OCI-LY7 (cell line): ENCODE measurements at places on chromosomes 5 and 9.
A peak's percentile ranks its signal among the peaks of the same experiment; 100 is the strongest.

GRCh38 chr5:137231540-137231939, 267.6 kb downstream of the SPOCK1 start:
- DNase-seq, result no peak

DNA sequence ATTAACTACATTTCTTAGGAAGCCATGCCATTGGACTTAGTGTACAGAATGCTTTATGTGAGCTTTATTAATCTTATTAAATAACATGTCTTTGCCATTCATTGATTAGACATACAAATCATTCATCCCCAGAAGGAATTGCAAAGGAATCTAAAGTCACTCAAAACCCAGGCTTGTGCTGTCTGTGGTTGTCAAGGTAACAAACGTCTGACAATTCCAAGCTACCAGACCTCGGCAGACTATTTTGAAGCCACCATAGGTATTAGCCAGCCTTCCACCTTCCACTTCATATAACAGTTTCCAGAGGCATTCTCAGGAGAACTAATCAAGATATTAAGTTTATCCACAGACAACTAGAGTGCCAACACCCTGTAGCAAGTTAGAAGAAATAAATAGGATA, 135.2 kb upstream of the TUSC1 start:
- no peak for DNase-seq

DNA sequence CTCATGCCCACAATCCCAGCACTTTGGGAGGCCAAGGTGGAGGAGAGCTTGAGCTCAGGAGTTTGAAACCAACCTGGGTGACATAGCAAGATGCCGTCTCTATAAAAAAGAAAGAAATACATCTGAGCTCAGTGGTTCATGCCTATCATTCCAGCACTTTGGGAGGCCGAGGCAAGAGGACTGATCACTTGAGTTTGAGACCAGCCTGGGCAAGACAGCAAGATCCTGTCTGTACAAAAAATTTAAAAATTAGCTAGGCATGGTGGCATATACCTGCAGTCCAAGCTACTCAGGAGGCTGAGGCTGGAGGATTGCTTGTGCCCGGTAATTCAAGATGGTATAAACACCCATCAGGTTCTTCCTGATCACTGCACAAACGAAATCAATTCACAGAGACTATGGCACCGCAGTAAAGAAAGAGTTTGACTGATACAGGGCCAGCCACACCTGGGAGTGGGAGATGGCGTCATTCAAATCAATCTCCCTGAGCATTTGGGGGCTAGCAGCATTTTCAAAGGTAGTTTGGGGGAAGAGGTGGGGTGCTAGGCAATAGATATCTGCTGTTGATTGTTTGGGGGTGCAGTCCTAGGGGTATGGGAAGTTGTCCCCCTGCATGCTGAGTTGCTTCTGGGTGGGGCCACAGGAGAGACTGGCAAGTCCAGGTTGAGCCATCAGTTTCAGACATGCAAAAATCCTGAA, 169.2 kb downstream of the TTC39B start:
- DNase-seq, result no peak

DNA sequence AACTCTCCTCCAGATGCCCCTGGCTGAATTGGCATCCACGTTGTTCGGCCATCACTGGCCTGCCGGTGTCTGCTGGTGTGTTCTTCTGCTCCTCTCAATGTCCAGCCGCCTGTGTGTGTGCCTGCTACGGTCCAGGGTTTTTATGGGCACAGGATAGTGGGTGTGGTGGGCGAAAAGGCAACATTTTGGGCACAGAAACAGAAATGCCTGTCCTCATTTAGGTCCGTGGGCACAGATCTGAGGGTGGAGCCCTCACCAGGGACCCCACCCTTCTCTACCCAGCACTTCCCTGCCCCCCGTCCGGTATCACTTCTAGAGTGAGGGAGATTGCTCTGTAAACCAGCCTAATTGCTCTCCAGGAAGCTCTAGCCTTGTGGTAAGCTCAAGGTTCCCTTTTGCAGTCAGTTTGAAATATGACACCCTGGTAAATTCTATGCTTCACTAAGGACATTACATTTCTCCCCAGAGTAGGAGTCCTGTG, 410.1 kb downstream of the MAT2B start:
- DNase-seq, result peak; percentile 93

- no peak for DNase-seq
Measured at GRCh38 chr5:55714339-55714738, 2.2 kb upstream of the SLC38A9 start.

DNA sequence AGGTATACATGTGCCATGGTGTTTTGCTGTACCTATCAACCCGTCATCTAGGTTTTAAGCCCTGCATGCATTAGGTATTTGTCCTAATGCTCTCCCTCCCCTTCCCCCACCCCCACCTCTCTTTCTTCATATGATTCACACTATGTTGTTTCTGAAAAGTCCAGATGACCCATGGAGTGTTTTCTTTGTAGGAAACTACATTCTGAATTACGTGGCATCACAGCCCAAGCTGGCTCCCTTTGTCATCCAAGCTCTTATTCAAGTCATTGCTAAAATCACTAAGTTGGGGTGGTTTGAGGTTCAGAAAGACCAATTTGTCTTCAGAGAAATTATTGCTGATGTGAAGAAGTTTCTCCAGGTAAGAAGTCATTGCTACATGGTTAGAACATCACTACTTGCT, 30.4 kb downstream of the RANBP17 start:
- no peak for DNase-seq

DNA sequence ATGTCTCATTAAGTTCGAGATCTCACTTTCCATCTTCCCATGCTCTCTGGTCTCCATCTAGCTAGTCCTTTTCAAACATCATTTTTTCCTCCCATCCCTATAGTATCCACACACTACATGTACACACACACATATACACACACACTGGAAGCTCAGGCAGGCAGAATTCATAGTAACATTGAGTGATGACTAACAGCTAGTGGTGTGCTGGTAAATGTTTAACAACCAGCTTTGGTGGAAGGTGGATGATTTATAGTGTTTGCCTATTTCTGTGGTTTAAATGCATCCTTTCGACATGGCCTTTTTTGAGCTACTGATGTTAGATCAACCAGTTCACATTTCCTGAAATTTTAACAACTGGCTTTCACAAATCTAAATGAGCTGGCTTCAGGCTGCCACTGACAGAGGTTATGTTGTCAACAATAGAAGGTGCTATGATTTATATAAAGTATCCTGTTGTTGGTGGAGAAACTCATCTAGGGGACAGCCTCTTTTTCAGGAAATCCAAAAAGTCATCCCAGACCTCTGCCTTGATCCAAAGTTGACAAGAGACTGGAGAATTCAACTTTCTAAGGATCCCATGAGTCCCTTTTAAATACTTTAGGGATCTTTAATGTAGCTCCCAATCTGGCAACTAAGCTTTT, 117.8 kb downstream of the CCDC192 start:
- no peak for DNase-seq

GRCh38 chr9:126794441-126794840, 10.4 kb upstream of the ZBTB43 start:
- no peak for DNase-seq

GRCh38 chr5:133494923-133495246, 117.5 kb downstream of the FSTL4 start:
- DNase-seq, result no peak

GRCh38 chr5:164073081-164073480, 567.7 kb downstream of the MAT2B start:
- no peak for DNase-seq

DNA sequence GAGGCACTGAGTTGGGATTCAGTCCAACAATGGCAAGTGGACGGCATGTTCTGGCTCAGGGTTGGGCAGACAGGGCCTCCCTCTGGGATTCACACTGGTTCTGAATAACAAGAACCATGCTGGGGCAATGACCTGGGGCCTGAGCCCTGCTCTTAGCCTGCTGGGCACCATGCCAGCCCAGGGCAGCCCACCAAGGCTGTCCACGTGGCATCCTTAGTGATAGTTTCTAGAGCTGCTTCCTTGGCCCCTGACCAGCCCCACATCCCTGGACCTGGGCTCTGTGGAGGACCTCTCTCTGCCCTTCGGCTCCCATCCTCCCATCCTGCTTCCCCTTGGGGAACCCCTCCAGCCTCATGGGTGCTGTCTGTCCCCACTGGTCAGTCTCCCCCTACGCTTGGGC, 22.3 kb upstream of the OLFM1 start:
- DNase-seq, result no peak

- DNase-seq, result peak; percentile 67
Measured at GRCh38 chr9:385818-386398, 171.2 kb downstream of the DOCK8 start.

DNA sequence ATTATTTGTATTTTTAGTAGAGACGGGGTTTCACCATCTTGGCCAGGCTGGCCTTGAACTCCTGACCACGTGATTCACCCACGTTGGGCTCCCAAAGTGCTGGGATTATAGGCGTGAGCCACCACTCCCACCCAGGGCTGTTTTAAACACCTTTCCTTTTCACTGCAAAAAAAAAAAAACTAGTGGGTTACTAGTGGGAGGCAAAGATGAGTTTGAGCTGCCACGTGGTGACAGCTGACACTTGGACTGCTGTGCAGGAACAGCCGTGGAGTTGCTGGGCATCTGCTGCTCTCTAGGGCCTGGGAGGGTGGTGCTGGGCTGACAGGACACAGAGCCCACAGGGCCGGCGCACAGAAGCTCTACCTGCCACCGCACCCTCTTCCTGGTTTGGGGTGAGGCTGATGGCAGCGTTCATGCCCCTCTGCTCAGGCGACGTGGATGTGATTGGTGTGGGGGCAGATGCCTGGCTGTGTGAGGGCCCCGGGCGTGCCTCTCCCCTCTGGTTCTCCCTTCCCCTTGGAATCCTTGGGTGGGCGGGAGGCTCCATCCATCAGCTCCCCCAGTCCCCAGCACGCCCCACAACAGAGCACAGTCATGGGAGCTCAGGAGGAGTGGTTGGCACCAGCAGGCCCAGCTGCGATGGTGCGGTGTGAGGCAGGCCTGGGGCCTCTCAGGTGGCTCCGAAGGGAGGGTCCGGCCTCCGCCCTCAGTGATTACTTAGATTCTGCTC, 16.9 kb downstream of the RABL6 start:
- DNase-seq, result no peak

DNA sequence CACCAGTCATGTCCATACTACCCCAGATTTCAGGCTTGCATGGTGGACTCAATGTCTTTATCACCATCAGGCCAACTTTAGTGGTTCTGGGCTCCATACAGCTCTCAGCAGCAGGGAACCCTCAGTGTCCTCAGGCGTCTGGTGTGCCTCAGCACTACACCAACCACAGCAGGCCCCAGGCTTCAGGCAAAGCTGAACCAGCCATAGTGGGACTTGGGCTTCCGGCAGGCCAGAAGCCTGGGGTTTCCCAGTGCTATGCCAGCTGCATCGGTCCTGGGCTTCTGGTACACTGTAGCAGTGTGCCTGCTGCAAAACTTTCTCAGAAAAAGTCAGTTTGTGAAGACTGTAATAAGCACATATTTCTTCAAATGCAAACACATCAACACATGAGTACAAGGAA, 11.0 kb upstream of the ZDHHC21 start:
- DNase-seq, result no peak

GRCh38 chr9:19022206-19022605, 10.8 kb downstream of the SAXO1 start:
- DNase-seq, result no peak

DNA sequence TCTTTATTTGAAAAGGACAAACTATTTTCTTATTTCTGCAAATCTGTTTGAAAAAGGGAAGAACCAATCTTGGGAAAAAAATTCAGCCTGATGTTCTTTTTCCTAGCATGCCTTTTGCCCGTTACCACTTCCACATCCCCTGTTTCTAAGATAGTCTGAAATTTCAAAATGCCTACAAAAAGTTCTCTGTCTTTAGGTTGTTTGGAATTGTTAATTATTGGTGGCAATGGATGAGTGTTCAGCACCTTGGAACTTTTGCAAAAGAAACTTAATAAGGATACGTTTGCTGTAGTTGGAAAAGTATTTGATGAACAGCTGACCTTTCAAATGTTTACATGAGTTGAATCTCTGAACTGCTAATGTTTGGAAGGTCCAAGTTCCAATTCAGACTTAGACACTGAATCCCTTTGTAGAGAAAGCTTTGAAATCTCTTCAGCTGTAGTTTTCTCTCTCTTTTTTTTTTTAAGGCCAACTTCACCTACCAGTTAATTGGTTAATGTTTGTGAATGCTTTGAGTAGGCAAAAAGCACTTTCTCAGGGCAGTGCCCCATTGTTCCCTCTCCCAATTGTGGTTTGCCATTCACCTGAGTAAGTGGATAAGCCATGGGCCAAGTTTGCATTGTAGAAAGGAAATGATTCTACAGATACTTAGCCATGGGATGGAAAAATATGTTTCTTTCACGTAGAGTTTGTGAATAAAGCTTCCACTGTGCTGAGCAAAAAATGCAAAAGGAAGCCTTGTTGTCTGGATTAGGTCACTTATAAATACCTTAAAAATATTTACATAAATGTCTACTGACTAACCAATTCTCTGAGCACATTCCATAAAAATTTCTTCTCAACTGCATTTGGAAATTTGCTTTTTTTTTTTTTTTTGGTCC, 156.4 kb upstream of the ELL2 start:
- DNase-seq, result no peak

GRCh38 chr5:170633235-170634081, 129.6 kb downstream of the KCNIP1 start:
- no peak for DNase-seq
